Upper lobe of right lung (tissue), 1 donor: ENCODE measurements at places on chromosomes 11 and 22.

GRCh38 chr11:70623906-70624597 lies 225.7 kb downstream of the CTTN start:
- no peak for DNase-seq

GRCh38 chr22:12601870-12602779 lies 2925.9 kb upstream of the OR11H1 start:
- peak; percentile 73 for DNase-seq

DNA sequence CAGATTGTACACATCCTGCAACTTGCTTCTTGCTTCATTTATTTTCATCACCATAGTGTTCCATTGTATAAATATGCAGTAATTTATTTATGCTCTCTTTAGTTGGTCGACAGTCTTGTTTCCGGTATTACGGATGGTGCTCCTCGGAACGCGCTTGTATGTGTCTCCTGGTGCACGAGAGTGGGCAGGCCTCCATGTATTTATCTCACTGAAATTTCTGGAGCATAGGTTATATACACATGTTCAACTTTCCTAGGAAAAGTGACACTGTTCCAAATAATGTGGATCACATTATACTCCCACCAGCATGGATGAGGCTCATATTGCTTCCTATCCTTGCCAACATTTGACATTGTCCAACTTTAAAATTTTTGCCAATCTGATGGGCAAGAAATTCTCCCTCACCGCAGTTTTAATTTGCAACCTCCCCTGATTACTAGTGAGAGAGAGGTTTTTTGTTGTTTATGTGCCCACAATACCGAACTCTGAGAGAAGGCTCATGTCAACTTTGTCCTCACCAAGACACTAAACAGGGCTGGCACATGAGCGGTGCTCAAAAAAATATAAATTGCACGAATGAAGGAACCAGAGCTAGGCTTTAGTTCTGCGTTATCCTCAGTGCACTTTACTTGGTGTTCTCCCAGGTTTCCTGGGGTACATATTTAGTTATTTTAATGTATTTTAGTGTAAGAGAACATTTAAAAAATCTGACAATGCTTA lies 3.8 kb downstream of the CSNK2A3 start:
- DNase-seq: no peak

DNA sequence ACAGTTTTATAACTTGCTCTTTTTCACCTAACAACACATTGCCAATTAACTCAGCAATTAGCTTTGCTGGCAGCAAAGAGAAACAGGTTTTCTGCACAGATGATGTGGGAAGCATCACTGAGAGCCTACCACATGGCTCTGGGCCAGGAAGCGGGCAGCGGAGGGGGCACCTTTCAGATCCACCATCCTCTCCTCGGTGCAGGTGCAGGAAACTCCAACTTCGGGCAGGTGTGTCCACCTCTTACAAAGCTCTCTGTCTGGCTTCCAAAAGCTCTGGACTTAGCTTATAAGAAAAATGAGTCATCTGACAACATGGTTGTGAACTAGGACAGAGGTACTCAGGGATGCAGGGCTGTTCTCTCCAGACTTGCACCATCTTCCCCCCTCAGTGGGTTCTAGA lies 77.0 kb downstream of the RPS6KA4 start:
- DNase-seq: no peak

DNA sequence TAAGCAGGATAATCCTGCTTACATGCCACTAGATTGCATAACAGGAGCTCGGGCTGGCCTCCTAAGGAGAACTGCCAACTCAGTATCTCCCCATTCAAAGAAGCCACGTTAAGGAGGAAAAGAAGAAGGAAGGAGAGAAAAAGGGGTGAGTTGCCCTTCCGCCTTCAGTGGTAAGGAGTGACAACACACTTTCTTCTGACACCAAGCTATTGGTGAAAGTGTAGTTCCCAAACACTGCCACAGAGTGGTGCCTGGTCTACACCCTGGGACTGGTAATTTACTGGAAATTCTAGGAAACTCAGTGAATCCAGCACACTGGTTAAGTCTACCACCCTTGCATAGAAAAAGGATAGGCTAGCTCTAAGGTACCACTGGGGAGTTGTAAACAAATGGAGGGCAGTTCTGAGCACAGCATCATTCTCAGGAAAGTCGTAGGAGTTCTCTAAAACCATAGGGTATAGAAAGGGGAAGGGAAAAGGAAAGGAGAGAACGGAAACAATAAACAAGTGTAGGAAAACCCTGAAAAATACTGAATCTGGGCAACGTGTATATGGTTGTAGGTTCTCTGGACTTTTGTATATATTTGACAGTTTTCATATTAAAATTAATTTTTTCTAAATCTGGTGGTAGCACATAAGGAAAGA lies 58.2 kb downstream of the RRAS2 start:
- no peak for DNase-seq

- no peak for DNase-seq
These were observed 308.3 kb upstream of the NCAM1 start for GRCh38 chr11:112652786-112653390.

- DNase-seq: no peak
These were observed 2.2 kb upstream of the KMT2A start for GRCh38 chr11:118434123-118434552.

GRCh38 chr11:119739021-119739703 lies 10.2 kb upstream of the NECTIN1 start:
- no peak for DNase-seq

DNA sequence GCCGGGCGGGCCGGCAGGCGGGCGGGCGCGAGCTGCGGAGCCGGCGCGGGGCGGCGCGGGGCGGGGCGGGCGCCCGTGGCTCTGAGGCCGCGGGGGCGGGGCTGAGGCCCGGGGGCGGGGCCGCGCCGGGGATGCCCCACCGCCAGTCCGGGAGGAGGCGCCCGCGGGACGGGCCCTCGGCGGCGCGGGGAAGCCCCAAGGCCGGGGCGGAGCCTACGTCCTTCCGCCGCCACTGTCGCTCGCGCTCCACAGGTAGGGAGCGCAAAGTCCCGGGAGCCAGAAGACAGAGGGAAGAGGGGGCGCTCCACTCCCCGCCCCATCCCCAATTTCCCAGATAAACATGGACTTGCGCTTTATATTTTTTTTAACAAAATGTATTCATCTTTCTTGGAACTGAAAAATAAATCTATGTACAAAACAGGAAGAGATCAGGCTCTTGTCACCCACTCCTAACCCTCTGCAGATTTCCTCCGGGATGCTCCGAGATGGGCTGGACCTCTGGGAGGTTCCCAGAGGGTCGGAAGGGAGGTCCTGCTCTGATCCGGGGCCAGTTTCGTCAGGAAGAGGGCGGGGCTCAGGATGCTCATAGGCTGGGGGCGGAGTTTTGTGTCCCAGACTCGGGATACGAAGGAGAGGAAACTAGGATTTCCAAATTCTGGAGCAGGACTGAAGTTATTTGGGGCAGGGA lies at the start of gene MAP4K2:
Gene MAP4K2, minus strand, starts transcription at position 57 of the 688 bp plus-strand sequence. CDS start 65 bp downstream, outside the sequence.
- peak; percentile 94 for DNase-seq

DNA sequence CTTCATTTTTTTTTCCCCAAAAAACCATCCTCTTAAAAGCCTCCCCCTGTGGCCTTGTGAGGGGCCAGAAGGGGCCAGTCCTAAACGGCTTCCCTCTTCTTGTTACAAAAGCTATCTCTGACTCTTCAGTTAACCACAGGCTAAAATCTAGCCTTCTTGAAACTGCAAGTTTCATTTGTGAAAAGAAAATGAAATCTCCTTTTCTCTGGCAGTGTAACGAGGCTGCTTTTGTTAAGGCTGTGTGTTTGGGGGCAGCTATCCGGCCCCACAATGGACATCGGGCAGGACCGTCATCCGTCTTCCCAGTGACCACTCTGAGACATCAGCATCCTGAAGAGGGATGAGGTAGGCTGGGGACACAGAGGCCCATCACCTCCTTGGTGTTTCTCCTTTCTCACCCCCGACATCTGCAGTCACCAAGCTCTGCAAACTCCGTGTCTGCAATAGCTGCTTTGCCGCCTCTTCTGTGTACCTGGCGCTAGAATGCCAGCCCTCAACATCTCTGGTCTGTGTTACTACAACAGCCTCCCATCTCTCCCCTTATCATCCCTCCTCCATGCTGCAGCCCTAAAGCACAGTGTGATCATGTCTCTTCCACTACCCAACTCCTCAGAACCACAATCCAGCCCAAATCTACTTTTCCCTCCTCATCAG lies 94.0 kb downstream of the RCN1 start:
- no peak for DNase-seq

DNA sequence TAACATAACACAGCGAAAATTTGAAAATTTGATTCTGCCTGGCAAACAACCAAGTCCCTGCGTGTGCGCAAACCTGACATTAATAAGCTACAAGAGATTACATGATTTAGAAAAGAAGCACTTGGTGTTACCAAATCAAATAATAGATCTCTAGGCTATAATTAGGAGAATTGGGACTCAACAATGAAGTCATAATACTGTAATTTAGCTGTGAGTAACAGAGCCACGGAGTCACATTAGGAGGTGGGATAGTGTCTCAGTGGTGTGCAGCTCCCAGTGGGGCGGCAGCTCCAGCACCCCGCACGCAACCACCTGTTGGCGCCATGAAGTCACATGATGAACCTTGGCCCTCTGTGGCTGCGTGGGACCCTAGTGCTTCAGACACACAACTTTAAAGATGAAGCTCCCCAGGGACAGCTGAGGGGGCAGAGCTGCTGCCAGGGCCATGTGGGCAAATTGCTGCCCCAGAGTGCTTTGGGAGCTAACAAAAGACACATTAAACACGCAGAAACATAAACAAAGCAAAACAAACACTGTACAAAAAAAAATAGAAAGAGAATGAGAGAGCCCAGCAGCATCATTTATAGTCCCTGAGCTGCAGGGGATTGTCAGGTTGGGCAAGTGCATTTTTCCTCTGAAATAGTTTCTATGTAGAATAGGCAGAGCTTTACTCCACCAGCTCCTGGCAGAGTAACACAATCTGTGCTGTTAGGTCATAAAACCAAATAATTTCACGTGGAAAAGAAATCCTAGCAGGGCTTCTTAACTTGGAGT lies 605.6 kb downstream of the SOX6 start:
- DNase-seq: no peak

GRCh38 chr11:36312611-36313472 lies 16.8 kb downstream of the PRR5L start:
- no peak for DNase-seq

GRCh38 chr22:17846326-17846992 lies 72.2 kb upstream of the BID start:
- no peak for DNase-seq

DNA sequence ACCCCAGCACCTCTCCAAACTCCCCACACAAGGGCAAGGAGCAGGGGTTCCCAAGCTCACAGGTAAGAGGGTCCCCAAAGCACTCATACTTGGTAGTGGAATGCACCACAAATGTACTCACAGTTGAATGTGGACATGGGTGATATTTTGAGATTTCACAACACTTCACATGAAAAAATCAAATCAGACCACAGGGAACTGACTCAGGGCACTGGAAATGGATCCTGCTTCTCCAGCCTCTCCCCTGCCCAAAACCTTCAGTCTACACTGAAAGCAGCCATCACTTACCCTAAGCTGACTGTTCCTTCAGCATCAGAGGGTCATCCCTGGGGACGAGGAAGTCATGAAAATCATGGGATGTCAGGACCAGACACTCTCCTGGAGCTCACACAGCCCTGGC lies 40.2 kb downstream of the SCGB1A1 start:
- DNase-seq: no peak

- DNase-seq: no peak
These were observed 1.4 kb downstream of the MUS81 start for GRCh38 chr11:65861533-65862183.

GRCh38 chr11:130269326-130269943 lies 45.3 kb downstream of the ZBTB44 start:
- no peak for DNase-seq

DNA sequence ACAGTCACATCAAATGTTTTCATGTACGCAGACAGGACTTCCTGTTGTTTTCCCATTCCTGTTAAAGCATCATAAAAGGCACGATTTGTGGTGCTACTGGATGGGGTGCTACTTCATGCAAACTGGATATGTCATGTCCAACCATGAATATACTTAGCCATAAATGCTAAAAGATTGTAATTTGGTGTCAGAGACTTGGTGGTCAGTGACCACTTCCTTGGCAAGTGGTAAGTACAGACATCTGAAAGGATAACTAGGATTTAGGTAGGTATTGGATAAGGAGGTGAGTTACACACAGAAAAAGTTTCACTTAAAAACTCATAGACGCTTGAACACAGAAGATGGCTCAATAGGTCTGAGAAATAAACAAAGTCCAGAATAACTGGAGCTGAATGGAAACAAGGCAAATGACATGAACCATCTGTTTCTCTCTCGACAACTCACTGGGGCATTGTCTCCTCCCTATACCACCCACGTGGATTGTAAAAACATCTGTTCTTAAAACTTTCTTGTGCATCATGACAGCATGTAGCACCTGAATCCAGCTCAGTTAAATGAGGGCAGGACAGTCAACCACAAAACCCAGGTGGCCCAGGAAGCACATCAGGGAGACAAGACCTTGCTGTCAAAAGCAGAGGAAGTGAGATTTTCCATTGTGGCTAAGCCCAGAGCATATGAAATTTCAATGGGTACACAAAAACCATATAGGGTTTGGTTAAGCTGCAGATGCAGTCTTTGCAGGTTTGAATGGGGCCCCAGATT lies 22.1 kb upstream of the IGLL5 start:
- DNase-seq: no peak

- DNase-seq: no peak
These were observed 11.9 kb downstream of the TMEM41B start for GRCh38 chr11:9302448-9302847.

- no peak for DNase-seq
These were observed 17.2 kb downstream of the TESMIN start for GRCh38 chr11:68734111-68734510.

DNA sequence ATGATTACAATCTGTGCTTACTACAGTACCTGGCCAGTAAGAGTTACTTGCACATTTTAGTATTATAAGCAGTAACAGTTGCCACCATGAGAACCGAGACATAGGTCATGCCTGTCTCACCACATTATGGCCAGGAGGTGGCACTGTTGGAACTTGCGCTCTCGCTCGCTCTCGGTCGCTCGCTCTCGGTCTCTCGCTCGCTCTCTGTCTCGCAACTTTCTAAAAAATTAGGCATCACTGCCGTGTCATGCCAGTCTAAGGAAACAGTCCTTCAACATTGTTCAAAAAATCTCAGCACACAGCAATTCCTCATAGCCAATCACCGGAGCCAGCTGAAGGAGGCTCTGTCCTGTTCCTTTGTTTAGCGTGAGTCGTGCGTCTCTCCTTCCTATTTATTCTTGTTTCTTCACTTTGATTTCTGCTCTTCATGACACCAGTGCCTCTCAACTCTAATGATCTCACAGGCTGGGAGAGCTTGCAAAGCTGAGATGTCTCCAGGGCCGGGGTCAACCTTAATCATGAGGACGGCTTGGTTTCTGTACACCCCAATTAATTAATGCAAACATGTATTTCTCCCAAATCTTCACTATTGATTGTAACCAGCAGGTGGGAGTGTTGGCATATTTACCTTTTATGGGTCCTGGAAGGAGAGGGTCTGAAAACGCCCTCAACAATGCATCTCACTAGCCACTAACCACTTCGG lies 6.3 kb upstream of the ADAMTS8 start:
- DNase-seq: peak; percentile 78

- DNase-seq: no peak
These were observed 13.5 kb upstream of the CASTOR1 start for GRCh38 chr22:30302810-30303138.

DNA sequence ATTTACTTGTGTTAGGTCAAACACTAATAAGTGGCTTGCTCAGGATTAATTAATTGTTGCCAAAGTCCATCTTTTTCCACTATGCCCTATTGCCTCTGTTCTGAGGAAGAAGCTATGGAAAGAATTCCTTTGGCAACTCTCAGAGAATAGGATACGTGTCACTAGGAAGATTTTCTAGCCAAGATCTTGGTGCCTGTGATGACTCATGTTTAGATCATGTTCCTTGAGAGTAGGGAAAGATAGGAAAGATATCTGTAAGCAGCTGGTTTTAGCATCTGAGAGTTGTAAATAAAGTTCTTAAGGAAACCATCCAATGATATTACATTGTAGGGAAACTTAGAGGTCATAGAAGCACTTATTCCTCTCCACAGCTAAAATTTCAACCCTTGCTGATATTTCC lies 15.7 kb downstream of the SLN start:
- no peak for DNase-seq
